ENCODE measurements at places on chromosomes 3 and 15.

DNA sequence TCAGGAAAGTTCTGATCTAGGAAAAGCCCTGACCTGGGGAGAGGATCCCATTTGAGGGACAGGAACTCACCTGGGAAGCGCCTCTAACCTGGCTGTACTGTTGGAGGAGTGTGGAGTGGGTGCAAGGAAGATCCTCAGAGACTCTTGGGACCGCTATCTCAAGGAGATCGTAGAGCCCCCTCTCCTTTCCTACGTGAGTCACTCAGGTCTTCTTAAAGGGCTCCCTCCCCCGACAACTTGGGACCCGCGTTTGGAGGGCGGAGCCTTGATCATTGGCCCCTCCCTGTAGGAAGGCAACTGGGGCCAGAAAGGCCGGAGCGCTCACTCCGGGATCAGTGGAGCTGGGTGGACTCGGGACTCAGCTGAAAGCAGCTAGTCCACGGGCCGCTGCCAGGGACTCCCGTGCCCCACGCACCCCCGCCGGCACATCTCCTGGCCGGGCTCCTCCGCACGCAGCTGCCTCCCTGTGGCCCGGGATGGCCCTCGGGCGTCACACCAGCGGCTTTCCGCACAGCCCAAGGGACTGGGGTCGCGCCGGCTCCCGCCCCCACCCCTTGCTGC lies 520 bp downstream of the SLC26A6 start:
- peak; percentile 75 for DNase-seq

DNA sequence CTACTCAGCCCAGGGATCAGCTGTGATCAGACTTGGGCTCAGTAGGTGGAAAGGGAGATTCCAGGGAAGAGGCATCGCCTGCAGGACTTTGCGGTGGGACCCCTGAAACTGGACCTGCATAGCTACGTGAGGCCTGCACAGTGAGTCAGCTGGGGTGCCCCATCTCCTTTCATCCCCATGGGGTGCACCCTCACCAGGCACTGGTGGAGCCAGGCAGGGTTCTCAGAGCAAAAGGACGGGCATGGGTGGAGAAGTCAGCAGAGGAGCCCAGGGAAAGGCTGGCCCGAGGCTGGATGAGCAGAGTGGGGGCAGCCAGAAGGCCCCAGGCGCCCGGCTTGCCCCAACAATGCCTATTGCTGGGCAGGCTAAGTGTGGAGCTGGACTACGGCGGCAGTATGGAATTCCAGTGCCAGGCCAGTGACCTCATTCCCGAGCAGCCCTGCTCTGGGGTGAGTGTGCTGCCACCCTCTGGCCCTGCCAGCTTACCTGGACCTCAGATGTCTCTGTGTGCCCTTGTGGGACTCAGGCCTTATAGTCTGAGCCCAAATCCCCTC lies 19.7 kb downstream of the ACAA1 start:
- no peak for DNase-seq

GRCh38 chr15:90015749-90016148 lies 14.6 kb downstream of the ZNF710 start:
- no peak for DNase-seq

GRCh38 chr3:153783106-153783505 lies 338.1 kb upstream of the ARHGEF26 start:
- DNase-seq = no peak

GRCh38 chr3:87733671-87734367 lies 325.0 kb downstream of the CGGBP1 start:
- DNase-seq = no peak

DNA sequence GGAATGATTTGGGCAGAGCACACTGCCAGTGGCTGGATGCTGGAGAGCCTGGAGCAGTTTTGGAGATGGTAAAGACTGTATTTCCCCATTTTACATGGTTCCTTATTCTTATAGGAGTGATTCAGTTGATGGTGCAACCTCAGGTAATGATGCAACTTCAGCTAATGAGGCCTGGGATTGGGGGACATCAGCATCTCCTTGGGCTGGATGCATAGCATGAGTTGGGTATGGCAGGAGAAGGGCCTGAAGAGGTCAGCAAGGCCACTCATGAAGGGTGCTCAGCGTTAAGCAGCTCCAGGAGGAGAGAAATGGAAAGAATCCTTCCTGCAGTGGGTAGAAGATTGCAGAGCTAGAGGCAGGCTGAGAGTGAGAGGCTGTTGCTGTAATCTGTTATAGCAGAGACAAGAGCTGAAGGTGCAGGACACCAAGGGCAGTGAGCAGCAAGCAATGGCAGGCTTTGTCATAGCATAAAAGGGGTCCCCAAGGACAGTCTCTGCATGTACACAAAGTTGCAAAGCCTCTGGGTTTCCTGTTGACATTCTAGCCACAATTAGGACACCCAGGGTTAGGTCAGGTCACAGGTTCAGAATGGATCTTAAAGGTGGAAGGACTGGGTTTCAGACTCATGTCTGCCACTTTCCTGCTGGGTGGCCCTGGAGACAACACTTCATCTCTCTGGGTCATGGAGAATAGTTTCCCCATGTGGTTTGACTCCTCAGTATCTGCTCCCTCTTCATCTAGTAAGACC lies 29.5 kb upstream of the SNRK start:
- DNase-seq = no peak

DNA sequence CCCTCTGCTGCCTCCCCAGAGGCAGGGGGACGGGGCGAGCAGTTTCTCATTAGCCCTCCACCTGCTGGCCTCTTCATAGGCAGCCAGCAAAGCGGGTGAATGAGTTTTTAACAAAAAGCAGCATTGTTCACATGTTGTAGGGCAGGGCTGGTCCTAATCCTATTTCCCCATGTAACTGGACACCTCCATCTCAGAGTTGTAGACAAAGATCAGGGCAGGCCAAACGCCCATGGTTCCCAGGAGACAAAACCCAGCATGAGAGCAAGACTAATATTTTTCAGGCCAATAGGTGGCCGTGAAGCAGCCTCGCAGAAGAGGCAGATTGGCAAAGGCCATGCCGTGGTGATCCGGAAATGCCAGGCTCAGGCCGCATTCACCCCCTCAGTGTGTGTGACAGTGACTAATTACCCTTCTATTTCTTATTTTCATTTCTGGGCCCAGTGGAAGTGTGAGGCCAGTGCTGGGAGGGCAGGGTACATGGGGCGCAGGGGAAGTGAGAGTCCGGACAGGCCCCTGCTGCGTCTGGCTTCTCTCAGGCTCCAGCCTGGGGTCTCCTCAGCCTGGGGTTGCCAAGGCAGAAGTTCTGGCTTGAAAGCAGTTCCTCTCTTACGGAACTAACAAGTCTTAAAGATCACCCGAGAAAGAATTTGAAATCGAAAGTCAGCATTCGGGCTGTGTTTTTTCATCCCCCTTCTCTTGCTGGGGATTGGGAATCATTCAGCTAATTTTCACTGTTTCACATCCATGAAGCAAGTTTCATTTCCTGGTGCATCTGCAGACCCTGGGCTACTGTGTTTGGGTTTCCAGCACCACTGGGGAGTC lies 64.8 kb downstream of the BOC start:
- peak; percentile 56 for DNase-seq

DNA sequence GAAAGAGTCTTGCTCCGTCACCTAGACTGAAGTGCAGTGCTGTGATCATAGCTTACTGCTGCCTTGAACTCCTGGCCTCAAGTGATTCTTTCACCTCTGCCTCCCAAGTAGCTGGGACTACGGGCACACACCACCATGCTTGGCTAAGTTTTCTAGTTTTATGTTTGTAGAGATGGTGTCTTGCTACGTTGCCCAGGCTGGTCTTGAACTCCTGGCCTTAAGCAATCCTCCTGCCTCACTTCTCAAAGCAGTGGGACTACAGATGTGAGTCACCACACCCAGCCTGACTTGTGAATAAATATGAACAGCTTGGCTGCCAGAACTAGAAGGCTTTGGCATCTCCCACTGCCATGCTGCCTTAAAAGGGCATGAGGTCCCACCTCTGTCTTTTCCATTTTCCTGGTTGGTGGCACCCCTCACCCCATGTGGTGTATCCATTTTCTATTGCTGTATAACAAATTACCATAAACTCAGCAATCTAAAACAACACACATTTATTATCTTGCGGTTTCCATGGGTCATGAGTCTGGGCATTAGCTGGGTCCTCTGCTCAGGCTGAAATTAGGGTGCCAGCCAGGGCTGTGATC lies 44.3 kb downstream of the PTPRG start:
- DNase-seq = no peak

- no peak for DNase-seq
Observed at GRCh38 chr3:124685481-124685880, 44.8 kb upstream of the UMPS start.

GRCh38 chr3:41120460-41120859 lies 78.8 kb upstream of the CTNNB1 start:
- no peak for DNase-seq

DNA sequence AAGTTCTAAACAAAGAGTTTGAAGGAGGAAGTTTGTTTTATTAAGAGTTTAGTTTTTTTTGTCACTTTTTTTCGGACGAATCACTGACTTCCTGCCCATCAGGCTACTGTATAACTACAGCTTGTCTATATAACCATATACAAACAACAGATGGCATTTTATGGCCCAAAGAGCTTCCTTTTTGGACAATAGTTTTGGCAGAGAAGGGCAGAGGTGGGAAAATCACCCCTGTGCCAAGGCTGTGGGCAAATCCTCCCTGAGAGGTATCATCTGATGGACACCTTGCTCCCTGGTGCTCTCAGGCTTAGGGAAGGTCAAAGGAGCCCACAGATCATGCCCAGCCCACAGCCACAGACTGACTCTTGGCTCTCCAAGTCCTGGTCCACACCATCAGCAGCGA lies 113.4 kb downstream of the OXNAD1 start:
- DNase-seq = no peak

DNA sequence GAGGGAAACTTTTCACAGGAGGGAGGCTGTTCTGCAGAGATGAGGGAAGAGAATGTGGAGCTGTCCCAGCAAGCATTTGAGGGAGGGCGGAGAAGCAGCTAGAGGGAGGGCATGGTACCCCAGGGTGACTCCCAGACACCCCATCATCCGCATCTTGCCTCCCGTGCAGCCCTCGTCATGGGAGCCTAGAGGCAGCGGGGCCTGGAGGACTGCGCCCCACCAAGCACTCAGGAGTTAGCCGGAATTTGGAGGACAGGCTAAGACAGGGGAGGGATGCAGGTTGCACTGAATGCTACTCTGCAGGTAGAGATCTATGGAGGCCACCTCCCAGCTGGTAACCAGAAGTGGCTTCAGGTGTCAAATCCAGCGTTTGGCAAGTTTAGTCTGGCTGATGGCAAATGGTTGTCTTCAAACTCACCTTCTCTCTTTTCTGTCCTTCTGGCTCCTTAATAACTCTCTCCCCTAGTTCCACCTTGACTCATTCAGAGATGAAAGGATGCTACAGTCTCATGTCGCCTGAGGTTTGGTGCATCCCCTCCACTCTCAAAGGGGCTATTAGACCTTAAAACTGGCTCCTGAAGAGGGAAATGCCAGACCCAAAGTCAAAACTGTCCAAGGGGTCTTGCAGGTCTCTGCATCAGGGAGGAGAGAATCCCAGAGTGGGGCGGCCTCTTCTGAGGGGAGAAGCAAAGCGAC lies 155.9 kb upstream of the TLE3 start:
- DNase-seq = no peak

GRCh38 chr15:58590236-58590635 lies 158.4 kb downstream of the LIPC start:
- no peak for DNase-seq

DNA sequence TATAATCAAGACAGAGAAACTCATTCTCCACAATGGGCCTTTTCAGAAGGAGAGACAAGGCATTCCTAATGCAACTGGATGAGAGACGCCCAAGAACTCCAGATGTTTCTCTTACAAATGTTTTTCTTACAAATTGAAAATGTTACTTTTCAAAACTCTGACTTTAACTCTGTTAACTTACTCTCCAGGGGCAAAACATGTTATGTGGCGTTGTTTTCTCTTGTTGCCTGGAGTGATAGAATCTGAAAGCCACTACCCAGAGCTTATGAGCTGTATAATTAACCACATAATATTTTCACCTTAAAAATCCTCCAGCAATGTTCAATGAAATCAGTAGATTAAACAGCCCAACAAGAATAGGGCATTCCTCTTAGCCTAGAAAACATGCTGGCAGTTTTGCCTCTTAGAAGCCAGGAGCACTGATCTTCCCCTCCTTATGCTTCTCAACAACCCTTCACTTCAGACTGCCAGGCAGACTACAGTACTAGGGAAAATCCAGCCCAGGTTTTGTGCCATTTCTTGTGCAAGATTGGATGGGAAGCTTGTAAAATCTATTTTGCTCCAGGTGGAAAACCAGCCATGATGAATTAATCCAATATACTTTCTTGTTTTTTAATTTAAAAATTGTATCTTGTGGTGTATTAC lies 186.7 kb upstream of the GADL1 start:
- no peak for DNase-seq

DNA sequence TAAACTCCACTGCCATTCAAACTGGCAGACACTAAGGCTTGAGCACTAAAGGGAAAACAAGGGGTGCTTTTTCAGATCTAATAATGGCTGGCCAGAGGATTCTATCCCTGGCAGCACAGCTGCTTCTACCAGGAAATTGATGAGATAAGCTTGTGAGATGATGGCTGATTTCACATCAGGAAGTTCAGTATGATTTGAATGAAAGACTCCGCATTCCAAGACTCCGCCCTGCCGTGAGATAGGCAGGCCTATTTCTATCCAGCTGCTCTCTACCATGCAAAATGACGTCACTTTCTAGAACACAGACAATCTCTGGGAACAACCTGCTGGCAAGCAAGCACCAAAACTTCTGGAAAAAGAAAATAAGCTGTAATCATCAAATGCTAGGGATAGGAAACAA lies 171.8 kb downstream of the WDR76 start:
- DNase-seq = no peak

DNA sequence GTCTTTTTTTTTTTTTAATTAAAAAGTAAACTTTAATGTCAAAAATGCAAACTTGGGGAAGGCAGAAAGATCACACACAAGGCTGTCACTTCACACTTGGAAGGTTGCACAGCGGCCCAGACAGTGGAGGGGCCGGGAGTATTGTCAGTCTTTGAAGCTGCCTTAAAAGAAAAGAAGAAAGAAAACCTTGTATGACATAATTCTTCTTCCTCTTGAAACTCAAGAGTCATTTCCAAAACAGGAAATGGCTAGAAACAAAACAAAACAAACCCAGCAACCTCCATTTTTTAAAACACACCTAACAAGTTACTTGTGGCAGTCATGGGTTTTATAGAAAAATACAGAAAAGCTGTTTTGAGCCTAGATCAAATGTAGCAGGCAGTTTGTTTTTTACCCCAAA lies 68.1 kb upstream of the MAGI1 start:
- no peak for DNase-seq

GRCh38 chr3:161766331-161766730 lies 269.7 kb downstream of the OTOL1 start:
- no peak for DNase-seq

All from GM12891 (cell line).